Mesenteric fat pad (tissue), 1 donor: ENCODE measurements at places on chromosomes 7 and 10. TPM values are rescaled to one million over a fixed set of nuclear protein-coding genes. Genes with fewer than 3 reads are reported as not detected.
A peak's percentile ranks its signal among the peaks of the same experiment; 100 is the strongest.

GRCh38 chr7:99019523-99020412 lies 124.1 kb downstream of the SMURF1 start:
- DNase-seq: peak; percentile 47

DNA sequence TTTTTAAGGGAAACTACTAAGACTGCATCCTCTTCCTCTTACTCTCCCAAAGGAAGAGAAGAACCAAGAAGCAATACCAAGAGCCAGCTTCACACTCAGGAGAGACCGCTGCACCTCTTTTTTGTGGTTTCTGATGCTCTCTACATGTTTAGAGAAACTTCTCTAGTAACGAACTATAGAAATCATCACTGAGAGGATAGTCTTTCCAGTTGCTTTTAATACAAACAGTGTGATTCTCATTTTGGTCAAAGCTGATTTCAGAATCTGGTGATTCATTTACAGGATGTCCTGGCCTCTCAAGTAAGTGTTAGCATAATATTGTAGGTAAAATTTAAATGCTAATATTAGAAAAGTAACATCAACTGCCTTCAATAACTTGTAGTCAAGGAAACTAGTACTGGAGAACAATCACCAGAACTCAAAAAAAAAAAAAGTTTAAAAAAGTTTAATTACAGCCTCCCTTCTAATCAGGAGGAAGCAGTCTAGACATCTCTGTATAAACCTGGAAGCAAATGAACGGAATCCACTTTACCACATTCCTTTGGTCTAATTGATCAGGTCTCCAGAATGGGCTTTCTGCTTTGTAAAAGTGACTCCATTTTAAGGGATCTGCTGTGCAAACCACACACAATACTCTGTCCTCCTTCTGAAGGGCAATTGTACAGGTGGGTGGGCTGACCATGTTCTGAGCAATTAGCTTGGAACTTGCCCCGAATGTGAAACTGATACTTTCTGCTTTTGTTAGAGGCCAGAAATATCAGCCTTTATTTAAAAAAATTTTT lies 3.0 kb downstream of the LAMB1 start:
- no peak for DNase-seq

- DNase-seq: no peak
These were observed 105.7 kb downstream of the ST8SIA6 start for GRCh38 chr10:17348501-17349349.

DNA sequence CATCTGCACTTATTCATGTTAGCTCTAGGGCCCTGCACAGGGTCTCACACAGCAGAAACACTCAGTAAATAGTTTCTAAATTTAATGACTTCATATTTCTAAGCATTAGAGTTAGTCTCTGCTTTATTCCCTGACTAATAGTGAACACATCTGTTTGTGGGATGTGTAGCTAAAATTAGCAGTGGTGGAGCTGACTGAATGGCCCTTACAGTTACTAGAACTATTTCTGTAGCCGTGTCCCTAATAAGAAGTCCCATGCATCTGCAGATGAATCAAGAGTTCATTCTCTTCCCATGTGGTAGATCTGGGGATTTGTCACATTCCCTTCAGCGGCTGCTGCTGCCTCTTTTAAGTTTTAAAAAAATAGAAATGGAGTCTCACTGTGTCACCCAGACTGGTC lies 11.7 kb downstream of the MAP3K8 start:
- DNase-seq: no peak

DNA sequence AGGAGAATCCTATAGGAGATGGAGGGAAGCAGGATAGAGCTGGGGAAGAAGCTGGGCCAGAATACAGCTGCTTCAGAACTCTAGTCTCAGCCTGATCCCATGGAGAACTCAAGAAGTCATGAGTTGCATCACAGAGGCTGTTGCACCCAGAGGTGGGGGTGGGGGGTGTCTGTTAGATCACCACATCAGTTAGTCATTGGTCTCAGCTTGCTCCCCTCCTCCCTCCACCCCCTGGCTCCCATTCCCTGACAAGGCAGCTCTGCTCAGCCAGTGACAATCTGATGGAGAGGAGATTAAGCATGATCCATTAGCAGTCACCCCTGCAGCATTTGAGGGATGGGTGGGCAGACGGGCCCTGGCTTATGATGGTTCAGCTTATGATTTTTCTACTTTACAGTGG lies 58.4 kb upstream of the FGL2 start:
- no peak for DNase-seq

DNA sequence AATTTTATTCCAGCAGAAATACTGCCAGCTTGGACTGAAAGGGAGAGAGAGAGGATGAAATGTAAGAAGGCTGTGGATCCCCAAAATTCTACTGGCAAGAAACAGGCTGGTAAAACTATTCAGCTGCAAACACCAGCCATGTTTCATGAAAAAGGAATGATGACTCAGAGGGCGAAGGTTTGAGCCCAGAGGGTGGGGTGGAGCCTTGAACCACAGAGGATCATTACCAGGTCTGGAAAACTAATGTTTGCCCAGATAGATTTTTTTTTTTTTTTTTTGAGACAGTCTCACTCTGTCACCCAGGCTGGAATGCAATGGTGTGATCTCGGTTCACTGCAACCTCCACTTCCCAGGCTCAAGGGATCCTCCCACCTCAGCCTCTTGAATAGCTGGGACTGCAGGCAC lies 41.7 kb upstream of the NRF1 start:
- DNase-seq: peak; percentile 45

DNA sequence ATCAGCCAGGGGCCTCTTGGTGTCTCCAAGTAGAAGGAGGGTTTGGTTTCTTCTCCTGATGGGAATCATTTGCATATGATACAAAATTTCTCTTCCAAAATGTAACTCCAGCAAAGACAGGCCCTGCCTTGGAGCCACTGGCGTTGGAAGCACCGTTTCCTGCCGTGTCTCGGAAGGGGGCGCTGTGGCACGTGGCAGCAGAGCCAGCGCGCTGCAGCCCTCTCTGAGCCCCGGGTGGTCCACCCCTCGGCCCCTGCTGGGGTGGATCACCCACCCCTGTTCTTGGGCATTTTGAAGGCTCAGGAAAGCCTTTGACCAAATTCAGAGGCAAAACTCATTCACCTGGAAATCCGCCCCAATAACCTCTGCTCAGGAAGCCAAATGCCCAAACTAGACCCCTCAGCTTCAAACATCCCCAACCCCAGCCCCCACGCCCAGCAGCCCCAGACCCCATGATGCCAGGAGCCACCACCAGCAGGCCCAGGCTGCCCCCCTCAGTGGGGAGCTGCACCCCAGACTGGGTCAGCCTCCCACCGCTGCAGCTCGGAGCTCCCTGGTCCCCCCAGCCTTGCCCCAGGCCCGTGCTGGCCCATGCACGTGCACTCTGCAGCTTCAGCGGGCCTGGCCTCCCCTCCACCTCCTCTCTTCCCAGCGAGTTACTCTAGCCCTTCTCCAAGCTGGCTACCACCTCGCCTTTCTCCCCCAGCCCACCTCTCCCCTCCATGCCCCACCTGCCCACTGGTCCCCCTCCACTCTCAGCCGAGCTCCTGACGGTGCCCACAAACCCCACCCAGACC lies 29.5 kb upstream of the ELFN1 start:
- no peak for DNase-seq

DNA sequence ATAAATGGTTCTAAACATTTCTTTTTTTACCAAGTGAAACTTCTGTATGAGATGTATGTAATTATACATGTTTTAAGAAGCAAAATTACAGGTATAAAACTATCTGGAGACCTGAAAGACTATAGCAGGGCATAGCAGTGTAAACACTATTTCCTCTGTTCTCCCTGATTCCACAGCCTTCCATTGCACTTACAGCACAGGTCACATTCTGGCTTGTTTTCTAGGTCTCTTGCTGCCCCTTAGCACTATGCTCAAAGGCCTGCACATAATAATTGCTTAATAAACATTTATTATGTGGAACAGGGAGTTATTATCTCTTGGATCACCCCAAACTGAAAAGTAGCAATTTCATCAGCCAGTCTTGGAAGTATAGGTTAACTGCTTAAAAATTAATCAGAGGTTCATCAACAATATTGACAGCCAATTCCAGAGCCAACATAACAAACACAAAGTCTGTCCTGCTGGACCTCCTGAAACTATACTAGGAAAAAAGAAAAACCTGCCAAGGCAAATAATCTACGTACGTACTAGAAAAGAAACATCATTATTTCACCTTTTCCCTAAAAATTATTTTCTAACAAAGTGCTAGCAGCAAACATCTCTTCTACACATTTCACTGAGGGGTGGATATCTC lies 43.2 kb downstream of the PANK1 start:
- no peak for DNase-seq

GRCh38 chr10:59628456-59628855 lies 81.2 kb downstream of the SLC16A9 start:
- no peak for DNase-seq

OLAH gene
- 2.0 TPM for total RNA-seq

PAPOLB gene
- 0.22 TPM for total RNA-seq

OPN1SW gene
- total RNA-seq: not detected
